CD4-positive, alpha-beta memory T cell (primary cell): ENCODE measurements at places on chromosomes 6 and 20. TPM values are rescaled to one million over a fixed set of nuclear protein-coding genes. Genes with fewer than 3 reads are reported as not detected.

DNA sequence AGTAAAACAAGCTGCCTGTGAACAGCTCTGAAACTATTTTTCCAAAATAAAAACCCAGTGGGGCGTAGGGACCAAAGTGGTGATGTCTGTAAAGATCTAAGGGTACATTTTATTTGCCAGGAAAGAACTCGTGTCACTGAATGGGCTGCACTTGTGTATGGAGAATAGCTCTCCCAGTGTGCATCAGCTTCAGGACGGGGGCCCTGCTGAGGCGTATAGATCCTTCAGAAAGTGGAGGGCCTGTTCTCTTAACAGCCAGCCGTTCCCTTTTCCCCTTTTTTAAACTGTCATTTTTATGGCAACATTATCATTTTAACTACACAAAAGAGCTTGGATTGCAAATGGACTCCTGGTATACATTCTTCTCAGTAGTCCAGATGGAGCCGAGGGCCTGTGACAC, 137.3 kb downstream of the TMEM242 start:
- DNase-seq: no peak

The GPX5 gene
- not detected for total RNA-seq

DNA sequence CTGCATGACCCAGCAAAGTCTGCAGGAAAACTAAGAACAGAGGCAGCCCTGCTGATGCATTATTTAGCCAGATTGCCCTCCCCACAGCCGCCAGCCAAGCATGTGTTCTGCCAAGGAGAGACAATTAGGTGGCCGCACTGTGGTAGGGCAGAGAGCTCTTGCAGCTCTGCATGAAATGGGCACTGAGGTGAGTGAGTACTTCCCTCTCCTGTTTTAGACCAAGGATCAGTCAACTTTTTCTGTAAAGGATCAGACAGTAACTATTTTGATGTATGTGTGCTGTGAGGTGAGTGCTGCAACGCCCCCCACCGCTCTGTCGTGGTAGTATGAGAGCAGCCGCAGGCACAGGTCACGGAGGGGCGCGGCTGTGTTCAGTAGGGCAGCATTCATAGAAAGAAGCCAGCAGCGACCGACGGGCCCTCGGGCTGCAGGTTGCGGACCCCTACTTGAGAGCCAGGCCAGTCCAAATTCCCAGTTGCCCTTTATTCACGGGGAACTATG, 23.8 kb upstream of the FAM50B start:
- no peak for DNase-seq

DNA sequence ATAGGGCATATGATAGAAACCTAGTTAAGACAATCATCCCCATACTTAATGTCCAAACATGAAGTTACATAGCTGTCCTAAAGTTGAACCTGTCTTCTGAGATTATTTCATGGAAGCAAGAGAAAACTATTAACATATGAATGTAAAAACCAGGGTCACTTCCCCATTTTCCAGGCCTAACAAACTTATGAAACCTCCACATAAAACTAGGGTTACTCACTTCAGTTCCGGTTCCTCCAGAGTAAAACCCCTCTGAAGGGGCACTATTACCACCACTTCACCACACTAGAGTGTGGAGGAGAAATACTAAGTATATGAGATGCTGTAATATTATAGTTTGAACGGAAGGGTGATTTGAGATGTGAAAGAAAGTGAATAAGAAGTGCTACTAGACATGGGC, 14.9 kb downstream of the PRKN start:
- DNase-seq: no peak

DNA sequence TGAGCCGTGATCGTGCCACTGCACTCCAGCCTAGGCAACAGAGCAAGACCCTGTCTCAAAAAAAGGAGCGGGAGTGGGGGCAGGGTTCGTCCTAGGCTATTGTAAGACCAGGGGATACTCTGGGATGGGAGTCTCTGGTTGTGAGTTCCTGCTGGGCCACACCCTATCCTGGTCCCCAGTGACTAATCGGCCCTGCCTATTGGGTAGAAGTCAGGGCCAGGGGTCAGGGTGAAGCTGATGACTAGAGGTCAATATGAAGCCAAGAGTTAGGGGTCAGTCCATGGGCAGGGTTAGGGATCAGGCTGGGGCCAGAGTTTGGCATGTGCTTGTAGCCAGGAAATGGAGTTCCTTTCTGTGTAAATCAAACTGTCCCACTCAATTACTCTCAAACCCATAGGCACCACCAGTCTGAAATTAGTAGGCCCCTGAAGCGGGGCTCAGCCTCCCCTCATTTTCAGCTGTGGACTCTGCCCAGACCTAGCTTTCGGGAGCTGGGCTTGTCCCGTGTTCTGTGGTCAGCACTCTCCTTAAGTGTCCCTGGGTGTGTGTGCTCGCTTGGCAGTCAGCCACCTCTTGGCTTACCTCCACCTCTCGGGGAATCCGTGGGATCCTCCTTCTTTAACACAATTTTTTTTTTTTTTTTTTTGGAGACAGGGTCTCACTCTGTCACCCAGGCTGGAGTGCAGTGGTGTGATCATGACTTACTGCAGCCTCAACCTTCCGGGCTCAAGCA, 1.8 kb downstream of the HSPA12B start:
- no peak for DNase-seq

- no peak for DNase-seq
Observed at GRCh38 chr20:48562586-48563116, 265.1 kb downstream of the PREX1 start.

GRCh38 chr6:42530296-42530695, 33.5 kb upstream of the UBR2 start:
- DNase-seq: no peak

The DYNLT1 gene
- total RNA-seq: 78.8 TPM

DNA sequence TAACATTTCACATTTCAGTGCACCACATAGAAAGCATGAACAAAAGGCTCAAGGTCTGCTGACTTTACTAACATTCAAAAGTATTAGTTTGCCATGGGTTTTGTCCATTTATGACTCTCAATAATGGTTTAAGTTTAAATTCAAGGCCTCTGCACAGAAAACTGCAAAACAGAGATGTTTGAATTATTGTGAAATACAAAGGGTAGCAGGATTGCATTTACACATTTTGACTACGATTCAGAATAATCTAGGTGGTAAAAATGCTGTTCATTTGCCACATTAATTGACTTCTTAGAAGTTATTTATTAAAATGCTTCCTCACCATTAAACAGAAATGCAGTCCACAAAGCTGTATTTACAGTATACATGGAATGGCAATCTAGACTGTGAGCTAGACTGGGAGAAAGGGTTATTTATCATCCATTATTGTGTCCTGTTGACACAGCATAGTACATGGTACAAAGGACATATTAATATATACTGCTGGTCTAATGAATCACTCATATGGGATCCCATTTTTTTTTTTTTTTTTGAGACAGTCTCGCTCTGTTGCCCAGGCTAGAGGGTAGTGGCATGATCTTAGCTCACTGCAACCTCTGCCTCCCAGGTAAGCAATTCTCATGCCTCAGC, 18.0 kb downstream of the USP49 start:
- no peak for DNase-seq

DNA sequence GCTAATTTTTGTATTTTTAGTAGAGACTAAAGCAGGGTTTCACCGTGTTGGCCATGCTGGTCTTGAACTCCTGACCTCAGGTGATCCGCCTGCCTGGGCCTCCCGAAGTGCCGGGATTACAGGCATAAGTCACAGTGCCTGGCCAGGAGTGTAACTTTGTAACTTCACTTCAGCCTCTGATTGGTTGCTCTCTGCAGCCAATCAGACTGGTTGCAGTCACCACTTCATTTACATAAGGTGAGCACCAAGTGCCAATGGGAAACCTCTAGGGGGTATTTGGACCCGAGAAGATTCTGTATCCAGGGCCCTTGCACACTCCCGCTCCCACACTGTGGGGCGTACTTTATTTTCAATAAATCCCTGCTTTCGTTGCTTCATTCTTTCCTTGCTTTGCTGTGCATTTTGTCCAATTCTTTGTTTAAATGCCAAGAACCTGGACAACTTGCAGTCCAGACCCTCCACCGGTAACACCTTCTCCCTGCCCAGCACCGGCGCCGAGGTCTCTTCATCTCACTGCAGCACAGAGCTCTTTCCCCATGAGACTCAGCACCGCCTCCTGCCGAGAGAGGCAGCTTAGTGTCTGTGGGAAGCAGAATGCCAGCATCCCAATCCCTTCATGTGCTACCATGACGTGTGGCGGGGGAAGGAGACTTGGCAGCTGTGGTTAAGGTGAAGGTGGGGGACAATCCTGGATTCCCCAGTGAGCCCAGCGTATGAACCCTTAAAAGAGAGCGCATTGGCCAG, 14.0 kb upstream of the MRGBP start:
- no peak for DNase-seq

The GSTA2 gene
- not detected for total RNA-seq

GRCh38 chr6:54665278-54665677, 181.3 kb upstream of the FAM83B start:
- DNase-seq: no peak

GRCh38 chr20:57091748-57092111, 174.7 kb downstream of the BMP7 start:
- no peak for DNase-seq

DNA sequence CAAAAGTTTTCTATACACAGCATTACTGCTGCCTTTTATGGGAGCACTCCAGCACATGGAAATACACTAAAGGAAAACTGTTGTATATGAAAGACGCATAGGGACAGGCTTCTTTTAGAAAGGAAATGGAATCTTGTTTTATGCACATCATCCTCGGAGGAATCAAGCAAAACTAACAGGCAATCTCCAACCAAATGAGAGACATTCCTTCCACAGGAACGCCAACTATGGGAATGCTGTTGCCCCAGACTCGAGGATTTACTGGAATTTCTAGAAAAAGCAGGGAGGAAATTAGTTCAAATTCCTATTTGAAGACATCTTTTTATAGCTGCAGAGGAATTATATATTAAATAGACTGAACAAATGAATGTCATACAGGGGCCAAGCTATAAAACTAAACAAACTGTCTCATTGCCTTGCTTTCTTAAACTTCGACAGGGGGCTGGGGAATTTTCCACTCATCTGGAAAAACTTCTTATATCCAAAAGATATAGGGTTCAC, 52.2 kb downstream of the LYRM4 start:
- DNase-seq: no peak

DNA sequence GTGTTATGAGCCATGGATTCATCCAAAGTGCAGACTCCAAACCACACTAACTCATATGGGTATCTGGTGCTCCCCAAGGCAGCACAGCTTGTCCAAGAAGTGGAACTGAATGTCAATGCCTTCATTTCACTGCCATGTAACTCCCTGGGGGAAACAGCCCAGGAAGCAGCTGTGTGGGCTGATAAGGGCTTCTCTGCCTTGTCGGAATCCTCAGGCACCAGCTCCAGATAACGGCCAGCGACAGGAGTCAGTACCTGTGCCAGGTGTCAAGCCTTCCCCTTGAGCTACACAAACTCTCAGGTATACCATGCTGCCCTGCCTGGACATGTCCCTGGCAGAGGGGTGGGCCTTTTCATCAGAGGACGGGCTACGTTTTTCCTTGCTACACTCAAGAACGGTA, 751.9 kb upstream of the CHD6 start:
- no peak for DNase-seq

The OXT gene
- total RNA-seq: 1.5 TPM

DNA sequence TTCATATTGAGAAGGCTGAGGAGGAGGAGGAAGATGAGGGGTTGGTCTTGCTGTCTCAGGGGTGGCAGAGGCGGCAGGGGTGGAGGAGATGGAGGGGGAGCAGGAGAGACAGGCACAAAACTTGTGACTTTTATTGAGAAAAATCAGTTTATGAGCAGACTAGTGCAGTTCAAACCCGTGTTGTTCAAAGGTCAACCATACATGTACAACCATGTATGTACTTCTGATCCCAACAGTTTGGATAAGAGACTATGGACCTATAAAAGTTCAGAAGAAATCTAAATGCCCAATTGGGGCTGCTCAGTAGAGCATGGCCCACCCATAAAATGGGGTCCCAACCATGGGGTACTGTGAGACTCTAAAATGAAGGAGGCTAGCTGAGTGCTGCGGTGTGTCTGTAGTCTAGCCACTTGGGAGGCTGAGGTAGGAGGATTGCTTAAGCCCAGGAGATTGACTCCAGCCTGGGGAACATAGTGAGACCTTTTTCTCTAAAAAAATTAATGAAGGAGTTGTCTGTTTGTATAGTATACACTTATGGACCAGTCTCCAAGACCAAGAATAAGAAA, 7.6 kb upstream of the SLC22A7 start:
- no peak for DNase-seq

GRCh38 chr20:46164254-46164653, 46.1 kb downstream of the CD40 start:
- no peak for DNase-seq

GRCh38 chr20:51096582-51097267, 73.8 kb upstream of the KCNG1 start:
- DNase-seq: no peak

- no peak for DNase-seq
Observed at GRCh38 chr6:26122005-26122388, 34.8 kb downstream of the HFE start.

The TUBB2B gene
- not detected for total RNA-seq

The SLC17A3 gene
- 1.00 TPM for total RNA-seq

DNA sequence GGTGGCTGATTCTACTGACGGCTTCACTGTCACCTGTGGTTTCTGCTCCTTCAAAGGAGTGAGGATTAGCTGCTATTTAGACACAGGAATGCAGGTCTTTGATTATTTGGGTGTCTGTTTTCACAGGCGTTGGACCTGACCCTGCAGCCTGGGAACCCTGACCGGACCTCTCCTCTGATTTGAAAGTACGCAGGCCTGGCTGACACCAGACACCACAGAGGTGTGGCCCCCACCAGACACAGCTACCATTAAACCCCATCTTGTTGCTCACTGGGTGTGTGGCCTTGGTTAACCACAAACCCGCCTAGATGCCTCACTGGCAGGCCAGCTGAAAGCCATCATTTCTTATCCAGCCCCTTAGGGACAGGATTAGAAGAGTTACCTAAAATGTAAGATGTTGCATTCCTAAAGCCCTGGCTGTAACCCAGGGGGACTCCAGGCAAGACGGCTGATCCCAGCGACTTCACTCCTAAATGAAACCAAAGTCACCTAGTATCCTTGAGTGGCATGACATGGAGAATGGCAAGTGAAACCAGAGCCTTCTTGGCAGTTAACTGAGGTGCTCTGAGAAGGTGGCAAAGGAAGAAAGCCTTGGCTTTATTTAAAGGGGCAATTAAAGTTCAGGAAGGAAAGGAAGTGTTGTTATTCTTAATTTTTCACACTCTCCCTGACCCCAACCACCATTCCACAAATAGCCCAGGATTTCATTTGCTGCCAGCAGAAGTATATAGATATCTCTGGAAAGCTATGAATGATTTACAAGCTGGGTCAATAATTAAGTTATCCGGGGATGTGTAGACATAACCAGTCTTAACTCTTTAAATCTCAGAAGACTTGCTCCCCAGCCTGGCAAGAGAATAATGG, 169.9 kb downstream of the QRSL1 start:
- DNase-seq: no peak
